Umbilical cord (tissue), 2 donors: ENCODE measurements at places on chromosomes 3 and 15.

DNA sequence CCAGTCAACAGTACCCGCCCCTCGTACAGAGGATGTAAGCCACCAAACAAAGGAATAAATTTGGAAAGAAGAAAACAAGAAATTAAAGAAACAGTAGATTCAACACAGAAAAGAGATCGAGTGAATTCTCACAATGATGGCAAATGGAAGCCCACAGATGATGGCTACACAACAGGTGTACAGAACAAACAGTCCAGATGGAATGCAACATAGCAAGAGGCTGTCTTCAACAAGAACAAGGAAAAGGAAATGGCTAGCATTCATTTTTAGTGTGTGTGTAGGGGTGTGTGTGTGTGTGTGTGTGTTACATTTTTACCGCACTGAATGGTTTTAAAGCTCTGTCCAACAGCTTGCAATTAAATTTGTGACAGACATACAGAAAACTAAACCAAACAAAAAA is 12.9 kb downstream of the NEDD4 start:
- DNase-seq = no peak

DNA sequence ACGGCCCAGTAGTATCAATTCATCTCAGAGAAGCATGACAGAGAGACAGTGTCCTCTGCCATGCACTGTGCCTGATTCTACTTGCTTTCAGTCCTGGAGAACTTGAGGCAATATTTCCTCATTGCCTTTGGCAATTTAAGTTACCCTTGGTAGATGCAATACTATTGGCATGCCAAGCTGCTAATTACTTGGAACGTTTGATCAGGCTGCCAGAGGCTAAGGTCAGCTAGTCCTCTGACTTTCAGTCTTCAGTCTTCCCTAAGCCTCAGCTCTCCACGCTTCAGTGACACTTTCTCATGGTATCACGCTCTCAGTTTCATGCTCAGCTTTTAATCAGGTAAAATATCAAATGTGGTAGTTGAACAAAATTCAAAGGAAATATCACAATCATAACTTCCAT is 13.1 kb upstream of the OSBPL11 start:
- no peak for DNase-seq

GRCh38 chr3:120742849-120743365 is 363 bp downstream of the GTF2E1 start:
- no peak for DNase-seq

- peak; percentile 53 for DNase-seq
Observed at GRCh38 chr3:13686367-13687160, 137.6 kb downstream of the FBLN2 start.

DNA sequence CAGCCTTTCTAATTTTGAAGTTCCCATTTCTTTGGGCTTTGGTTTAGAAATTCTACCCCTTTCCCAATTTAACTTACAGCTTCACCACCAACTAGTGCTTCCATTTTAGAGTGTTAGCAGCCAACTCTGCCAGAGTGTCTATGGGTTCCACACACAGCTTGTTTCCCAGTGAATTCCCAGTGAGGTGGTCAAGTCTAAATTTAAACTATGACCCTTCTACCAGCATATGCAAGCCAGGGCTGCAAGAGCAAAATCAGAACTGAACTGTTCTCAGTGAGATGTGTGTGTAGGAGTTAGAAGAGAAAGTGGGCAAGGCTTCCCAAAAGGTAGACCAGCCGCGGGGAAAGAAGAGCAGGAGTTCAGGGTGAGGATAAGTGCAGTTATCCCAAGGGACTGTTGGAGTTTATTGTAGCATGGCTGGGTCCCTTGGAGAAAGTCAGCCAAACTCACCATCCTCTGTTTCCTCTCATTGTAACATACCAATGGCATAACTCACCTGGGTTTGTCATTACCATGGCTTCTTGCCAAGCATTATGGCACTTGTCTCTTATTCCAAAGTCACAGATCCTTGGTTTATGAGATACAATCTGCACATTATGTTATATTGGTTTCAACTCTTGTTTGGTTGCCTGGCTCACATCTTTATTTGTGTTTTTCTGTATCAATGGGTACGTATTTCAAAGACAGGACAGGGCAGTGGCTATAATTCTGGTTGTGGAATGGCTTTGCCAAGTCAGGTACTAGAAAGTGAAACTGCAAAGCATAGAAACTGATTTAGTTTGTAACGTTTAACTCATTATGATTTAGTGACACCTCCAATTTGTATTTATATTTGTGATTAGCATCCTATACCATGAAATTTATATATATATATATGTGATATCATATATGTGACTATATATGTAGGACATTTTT is 130.2 kb upstream of the UMPS start:
- DNase-seq = no peak

- no peak for DNase-seq
Observed at GRCh38 chr3:171846597-171846996, 3.4 kb downstream of the TMEM212 start.

DNA sequence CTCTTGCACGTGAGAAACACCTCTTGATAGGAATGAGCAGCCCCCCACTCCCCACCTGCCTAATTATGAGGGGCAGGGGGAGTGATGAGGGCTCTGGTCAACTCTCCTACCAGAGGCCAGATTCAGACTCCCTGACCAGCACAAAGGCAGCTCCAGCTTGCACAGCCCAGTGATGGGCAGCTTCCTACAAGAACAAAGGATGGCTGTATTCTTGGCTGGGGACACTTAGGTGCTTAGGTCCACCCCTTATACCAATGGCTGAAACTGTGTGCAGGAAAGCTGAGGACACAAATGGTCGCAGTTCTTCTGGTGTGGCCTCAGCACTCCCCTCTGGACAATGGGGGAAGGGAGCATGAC is 81.8 kb downstream of the IQSEC1 start:
- DNase-seq = no peak

DNA sequence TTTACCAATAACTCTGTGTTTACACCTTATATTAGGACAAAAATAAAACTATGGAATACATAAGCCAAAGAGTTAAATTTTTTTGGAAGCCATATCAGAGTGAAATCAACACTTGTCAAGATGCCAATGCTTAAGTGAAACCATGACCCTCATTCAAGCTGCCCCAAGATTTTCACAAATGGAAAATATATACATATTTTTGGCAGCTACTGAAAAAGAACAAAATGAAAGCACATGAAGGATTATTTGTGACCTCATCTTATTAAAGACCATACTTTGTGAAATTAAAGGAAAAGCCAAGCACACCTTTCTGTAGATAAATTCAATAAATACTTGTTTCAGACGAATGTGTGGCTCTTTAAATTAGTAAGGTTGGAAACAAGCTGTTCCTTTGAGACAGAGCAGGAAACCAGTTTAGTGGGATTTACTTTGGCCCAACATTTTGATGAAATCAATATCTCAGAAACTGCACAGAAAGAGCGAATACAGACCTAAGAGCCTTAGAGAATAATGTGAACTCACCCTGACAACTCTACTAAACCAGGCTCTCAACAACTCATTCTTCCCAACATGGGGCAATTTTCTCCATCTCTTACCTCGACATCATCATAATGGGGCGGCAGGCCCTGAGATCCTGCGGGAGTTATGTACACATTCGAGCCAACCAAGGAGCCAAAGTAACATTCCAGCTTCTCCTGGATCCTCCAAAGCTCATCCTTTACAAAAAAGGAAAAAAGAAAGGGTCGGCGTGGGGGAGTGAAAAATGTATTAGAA is 11.1 kb downstream of the RIOX2 start:
- peak; percentile 54 for DNase-seq

- peak; percentile 86 for DNase-seq
Observed at GRCh38 chr3:47266709-47267489, 15.7 kb downstream of the KIF9 start.

GRCh38 chr15:34012461-34013028 is 26.5 kb downstream of the AVEN start:
- DNase-seq = peak; percentile 28

- peak; percentile 71 for DNase-seq
Observed at GRCh38 chr3:108406661-108407206, 103.7 kb downstream of the MYH15 start.

GRCh38 chr3:110567029-110567428 is 504.6 kb upstream of the NECTIN3 start:
- DNase-seq = no peak

DNA sequence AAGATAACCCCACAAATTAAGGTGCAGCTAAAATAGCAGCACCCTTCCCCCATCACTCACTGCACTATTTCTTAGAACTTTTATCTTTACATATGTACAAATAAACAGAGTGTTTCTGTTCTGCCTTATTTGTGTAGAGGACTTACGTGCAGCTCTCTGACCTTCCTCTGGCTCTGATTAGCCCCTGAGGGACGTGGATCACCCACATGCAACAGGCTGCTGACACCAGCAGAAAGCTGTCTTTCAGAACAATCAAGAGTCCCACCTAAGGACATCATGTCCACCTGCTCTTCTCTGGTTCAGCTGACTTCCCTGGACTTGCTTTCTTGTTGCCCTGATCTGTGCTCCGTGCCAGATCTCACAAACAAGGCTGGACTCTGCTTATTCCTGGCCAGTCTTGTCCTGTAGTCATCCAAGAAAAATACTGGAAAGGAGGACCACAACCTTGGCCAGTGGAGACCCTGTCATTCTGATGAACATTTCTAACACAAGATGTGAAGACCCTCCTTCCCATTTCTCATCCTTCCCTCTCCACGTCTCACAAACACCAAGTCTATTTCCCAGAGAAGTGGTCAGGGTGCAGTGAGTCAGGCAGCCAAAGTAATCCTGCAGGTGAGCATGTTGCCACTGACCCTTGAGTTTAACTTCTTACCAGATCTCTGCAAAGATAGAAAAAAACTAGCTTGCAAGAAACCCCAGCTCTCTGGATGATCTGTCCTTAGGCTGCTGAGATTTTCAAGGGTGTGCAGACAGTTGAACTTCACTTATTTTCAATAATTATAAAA is 243.6 kb upstream of the ICE2 start:
- no peak for DNase-seq

GRCh38 chr3:115623044-115623868 is at the start of gene GAP43:
Gene GAP43, plus strand, starts transcription at chr3:115623510. Its CDS starts 180 bp downstream, at chr3:115623690.
- DNase-seq = peak; percentile 90

DNA sequence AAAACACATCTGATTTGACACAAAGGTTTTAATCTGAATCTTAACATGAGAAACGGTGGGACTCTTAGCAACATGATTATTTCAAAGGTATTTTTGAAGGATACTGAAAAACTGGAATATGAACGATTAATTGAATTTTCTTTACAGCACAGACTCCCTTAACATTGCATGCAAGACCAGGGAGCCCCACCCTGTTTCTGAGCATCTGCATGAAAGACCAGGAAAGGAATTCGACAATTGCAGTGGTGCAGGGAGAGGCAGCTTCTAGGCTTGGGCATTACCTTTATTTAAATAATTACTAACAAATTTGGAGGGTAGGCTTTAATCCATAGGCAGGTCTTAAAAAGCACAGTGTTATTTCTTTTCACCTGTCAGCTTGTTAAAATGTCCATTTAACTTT is 240.6 kb upstream of the TOPAZ1 start:
- no peak for DNase-seq

DNA sequence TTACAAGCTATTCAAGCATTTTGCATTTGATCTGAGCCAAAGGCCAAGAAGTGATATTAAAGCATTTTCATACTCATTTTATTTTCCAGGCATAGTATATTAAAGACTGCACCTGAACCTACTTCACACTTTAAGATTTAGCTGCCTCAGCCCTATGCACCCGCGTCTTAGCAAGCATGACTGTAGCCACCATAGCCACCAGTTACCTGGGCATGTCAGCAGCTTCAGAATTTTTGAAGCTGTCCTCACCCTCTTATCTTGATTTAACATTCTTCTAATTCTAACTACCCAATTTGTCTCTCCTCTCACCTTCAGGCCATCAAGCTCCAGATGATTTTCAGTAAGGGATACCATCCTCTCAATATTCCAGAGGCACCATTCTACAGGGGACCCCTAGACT is 39.1 kb upstream of the KLHL6 start:
- no peak for DNase-seq

DNA sequence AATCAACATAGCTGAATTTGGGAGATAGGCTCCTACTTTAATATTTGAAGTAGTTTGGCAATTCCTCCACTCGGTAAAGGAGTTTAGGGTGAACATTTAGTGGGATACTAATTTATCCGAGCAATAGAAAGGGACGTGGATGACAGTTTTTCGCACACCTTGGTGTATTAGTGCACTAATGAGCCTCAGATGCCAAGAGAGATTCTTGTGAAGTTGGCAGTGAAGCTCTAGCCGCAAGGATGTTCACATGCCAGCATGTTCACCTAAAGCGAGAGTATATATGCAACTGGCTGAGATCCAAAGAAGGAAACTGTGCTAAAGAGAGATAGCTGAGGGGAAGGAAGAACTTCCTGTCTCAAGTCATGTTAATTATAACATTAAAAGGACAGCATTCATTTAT is 58.5 kb downstream of the TGFBR2 start:
- DNase-seq = no peak
